ENCODE measurements at places on chromosomes 6 and 20. TPM values are rescaled to one million over a fixed set of nuclear protein-coding genes. Genes with fewer than 3 reads are reported as not detected.

The PSMB1 gene
- total RNA-seq: 252 TPM

The CCN2 gene
- not detected for total RNA-seq

The ACTL10 gene
- 0.96 TPM for total RNA-seq

The LY6G6C gene
- total RNA-seq: not detected

The ZBTB46 gene
- 0.17 TPM for total RNA-seq

- DNase-seq: peak; percentile 82
These were observed 176.7 kb downstream of the HACE1 start for GRCh38 chr6:104682722-104683643.

GRCh38 chr20:568097-568652 lies 24.6 kb upstream of the CSNK2A1 start:
- no peak for DNase-seq

DNA sequence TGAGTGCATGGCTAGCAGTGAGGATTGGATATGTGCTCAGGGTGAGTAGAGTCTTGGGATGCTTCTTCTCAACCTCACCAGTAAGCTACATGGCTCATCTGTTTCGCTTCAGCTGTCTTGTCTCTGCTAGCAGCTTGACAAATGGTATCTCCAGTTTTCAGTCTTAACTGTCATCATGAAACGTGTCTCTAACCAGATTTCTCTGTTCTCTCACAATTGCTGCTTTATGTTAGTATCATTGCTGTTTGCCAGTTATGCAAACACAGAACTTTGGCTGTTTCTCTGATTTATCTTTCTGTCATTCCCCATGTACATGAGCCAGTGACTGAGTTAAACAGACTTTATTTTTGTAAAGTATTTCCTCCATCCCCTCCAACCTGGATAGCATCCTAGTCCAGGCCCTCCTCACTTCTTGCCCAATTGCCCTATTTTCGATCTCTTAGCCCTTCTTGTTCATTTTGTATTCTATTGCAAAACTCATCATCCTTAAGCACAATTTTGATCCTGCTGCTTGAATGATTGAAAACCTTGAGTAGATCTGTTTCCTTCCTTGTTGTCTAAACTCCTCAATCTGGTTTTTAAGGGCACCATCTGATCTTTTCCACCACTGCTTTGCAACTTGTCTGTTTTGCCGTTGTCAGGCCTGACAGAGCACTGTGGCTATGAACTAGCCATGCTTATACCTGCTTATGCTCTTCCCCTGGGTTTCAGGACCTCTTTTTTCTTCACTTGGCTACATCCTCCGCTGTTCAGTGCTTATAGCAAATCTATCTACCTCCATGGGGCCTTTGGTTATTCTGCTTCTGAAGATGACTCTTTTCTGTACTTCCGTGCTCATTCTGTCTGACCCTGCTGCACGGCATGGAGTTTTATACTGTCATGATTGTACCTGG lies 37.7 kb upstream of the ADIG start:
- no peak for DNase-seq

DNA sequence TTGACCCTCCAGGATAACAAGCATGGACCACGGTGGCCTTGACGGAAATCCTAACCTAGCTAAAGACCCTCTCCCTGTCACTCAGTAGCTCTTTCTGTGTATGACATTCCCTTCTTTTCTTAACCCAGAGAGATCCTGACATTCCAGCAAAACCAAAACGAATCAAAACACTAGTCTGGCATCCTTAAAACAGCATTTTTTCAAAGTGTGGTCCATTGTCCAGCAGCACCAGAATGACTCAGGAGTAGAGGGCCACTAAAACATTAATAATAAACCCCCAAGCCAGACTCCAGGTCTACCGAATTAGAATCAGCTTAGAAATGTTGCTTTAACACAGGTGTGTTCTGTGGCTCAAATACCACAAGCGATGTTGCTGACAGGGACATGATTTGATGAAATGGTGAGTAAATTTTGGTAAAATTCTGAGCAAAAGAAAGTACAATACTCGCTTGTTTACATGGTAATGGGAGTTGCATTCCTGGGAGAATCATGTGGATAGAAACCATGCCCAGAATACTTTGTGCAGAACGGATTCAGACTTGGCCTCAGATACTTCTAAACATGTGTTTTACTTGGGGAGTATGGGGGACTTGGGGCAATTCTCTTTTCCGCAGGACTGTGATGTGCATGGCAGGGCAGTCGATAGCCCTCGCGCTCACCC lies 174.2 kb upstream of the KCNG1 start:
- DNase-seq: no peak

GRCh38 chr20:53409447-53409717 lies 184.3 kb downstream of the ZNF217 start:
- no peak for DNase-seq

DNA sequence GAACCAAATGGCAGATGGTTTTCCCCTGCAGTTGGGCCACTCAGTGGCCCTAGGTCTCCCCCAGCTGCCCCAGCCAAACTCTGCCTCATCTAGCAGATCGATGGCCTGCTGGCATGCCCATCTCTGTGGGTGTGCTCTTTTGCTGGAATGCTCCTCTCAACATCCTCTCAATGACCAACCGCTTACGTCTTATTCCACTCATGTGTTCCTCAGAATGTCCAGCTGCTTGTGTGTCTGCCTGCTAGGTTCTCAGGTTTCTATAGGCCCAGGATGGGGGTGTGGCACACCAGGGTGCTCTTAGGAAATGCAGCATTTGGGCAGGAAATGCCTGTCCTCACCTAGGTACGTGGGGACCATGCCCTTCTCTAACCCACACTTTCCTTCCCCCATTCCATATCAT lies 509.9 kb upstream of the SYNCRIP start:
- DNase-seq: no peak

GRCh38 chr20:45496166-45496565 lies 19.3 kb downstream of the SPINT3 start:
- no peak for DNase-seq

DNA sequence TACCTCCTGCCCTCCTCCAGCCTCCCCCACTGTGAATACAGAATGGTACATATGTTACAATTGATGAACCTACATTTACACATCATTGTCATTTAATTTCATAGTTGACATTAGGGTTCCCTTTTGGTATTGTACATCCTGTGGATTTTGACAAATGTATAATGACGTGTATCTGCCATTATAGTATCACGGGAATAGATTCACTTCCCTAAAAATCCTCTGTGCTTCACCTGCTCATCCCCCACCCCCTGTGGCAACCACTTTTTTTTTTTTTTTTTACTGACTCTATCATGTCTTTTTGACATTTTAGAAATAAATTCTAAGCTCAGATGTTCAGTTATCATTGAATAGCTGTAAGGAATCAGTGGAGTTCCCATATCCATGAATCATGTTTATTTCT lies 30.4 kb downstream of the HECA start:
- DNase-seq: no peak

- DNase-seq: no peak
These were observed 40.6 kb downstream of the SIRPA start for GRCh38 chr20:1935696-1936366.

- DNase-seq: peak; percentile 64
These were observed 104.4 kb downstream of the NCR2 start for GRCh38 chr6:41439524-41440418.

DNA sequence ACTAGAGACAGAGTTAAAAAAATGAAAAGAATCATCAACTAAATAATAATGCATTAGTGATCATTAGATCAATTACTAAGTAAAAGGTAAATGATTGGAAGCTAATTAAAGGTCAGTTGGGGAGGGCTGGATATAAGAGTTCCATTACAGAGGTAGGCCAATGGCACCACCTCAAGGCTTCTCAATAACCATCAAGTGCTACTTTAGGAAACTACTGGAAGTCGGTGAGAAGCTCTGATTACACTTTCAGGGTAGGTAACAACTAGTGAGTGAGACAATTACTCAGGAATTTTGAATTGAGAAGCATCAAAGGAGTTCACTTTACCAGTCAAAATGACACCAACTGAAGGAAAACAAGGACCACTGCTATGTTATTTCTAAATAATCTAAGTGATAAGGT lies 90.2 kb upstream of the HDAC2 start:
- DNase-seq: no peak

Measured in activated naive CD4-positive, alpha-beta T cell treated with anti-CD3 and anti-CD28 coated beads for 36 hours (primary cell).